ENCODE measurements at places on chromosomes 16 and 17.

- no peak for DNase-seq
Measured at GRCh38 chr16:72551649-72552048, 379.7 kb upstream of the PMFBP1 start.

DNA sequence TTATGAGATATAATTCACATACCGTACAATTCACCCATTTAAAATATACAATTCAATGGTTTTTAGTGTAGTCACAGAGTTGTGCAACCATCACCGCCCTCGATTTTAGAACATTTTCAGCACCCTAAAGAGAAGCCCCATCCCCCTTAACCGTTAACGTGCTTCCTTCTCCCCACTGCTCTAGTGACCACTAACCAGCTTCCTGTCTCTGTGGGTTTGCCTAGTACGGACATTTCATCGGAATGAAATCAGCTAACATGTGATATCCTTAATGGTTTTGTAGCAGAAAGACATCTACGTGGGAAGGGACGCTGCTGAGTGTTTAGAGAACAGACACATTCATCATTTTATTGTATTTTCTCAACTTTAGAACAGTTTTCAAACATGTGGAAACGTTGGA lies 80.8 kb upstream of the HSBP1 start:
- DNase-seq, result no peak

- no peak for DNase-seq
Measured at GRCh38 chr16:55559233-55559632, 7.3 kb upstream of the CAPNS2 start.

GRCh38 chr16:88522276-88522949 lies 47.8 kb upstream of the ZC3H18 start:
- no peak for DNase-seq

- no peak for DNase-seq
Measured at GRCh38 chr17:81983639-81984373, 6.4 kb downstream of the ASPSCR1 start.

GRCh38 chr16:55839115-55839514 lies 6.2 kb upstream of the CES1 start:
- no peak for DNase-seq

DNA sequence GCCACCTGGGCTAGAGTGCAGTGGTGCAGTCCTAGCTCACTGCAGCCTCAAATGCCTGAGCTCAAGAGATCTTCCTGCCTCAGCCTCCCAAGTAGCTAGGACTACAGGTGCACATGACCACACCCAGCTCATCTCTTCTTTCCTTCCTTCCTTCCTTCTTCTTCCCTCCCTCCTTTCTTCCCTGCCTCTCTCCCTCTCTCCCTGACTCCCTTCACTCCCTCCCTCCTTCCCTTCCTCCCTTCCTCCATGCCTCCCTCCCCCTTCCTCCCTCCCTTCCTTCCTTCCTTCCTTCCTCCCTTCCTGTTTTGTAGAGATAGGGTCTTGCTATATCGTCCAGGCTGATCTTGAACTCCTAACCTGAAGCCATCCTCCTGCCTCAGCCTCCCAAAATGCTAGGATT lies 23.5 kb upstream of the USP36 start:
- DNase-seq, result no peak

DNA sequence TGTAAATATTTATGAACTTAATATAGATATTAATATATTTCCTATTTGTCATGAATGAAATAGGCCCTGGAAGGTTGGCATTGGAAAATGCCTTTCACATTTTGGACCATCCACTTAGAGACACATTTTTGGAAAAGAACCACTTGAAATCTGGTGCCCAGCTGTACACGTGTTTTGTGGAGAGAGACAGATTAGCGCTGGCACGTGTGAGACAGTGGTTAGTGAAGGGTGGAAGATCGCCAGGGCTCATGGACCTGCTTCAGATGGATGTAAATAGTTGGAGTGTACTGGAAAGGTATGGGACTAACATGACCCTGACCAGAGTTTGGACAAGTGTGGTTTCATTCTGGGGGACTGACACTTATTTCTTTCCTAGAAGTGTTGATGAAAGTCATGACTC lies 222.9 kb downstream of the PRKCA start:
- no peak for DNase-seq

GRCh38 chr16:85759136-85759535 lies 8.2 kb upstream of the C16orf74 start:
- DNase-seq, result no peak

DNA sequence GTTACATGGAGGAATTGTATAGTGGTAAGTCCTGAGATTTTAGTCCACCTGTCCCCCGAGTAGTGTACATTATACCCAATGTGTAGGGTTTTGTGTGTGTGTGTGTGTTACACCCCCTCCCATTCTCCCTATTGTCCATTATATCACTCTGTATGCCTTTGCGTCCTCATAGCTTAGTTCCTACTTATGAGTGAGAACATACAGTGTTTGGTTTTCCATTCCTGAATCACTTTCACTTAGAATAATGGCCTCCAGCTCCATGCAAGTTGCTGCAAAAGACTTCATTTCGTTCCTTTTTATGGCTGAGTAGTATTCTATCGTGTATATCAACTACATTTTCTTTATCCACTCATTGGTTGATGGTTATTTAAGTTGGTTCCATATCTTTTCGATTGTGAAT lies 635 bp upstream of the FA2H start:
- no peak for DNase-seq

DNA sequence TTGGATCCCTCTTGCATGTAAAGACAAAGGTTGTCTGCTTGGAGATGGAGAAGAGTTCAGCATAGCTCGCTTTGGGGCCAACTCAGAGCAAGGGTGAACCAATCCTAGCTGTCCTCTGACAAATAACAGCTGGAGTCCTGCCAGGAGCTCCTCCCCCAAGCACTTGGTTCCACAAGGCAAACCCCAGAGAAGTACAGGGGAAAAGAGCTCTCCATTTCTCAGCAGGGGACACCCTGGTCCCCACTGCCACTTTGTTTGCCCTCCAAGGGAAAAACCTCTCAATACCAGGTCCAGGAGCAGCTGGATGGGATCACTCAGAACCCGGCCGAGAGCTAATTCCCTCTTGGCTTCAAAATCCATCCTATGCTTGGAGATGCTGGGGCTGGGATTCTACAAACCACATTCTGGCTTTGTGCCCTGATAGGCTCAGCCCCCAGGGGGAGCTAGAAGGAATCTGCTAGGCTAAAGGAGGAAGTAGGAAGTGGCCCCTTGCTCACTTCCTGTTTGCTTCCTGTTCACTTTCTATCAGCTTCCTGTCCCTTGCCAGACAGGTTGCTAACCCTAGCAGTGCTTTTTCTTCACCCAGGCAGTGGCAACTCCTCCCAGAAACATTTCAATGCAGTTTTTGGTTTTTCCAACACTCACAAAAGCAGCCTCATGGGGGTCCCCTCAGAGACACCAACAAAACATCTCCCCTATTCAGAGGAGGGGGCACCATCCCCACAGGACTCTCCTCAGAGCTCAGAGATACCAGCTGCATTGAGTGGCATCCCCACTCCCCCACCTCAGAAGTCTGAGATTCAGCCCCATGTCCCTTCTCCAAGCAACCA lies 30.7 kb downstream of the CDRT4 start:
- no peak for DNase-seq

All from stimulated activated effector memory CD8-positive, alpha-beta T cell treated with anti-CD3 and anti-CD28 coated beads, Interleukin-12 subunit alpha, Interleukin-12 subunit beta, amount 100 ng/mL, for 72 hours (primary cell).